Mesothelial cell of epicardium (in vitro differentiated cells): ENCODE measurements at places on chromosomes 11 and 22. TPM values are rescaled to one million over a fixed set of nuclear protein-coding genes. Genes with fewer than 3 reads are reported as not detected.

DPP3 gene
- 40.8 to 47.2 TPM (median 42.9 TPM) in 3 replicates for total RNA-seq

- H3K27me3 ChIP-seq = no peaks in the 10 kb centered on the region
- no peaks in the 10 kb centered on the region for H3K36me3 ChIP-seq
- DNase-seq = no peak
- no peak overlapping the region for H3K27ac ChIP-seq
- no peak overlapping the region for H3K4me3 ChIP-seq
- peaks cover 10% of the 10 kb centered on the region for H3K4me1 ChIP-seq
Observed at GRCh38 chr11:92866679-92867282, 102.7 kb upstream of the MTNR1B start.

CASP12 gene
- not detected in 3 replicates for total RNA-seq

DNA sequence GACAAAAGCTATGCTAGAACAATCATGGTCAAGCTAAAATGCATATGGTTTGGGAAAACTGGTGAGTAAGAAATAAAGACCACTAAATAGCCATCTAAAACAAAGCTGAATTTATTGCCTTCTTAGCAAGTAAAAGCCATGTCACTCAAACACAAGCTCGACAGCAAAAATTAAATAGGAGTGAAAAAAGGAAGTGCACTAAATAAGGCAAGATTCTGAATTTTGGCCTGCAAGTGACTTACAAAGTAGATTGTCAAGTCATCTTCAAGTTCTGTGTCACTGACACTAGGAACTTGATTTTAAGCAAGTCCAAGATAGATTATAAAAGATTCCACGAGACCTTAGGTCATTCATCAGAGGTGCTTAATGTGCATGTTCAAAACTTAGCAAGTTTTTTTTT is 27.4 kb downstream of the TUG1 start:
- DNase-seq = no peak
- H3K4me1 ChIP-seq = no peaks in the 10 kb centered on the region

FAM227A gene
- total RNA-seq = 10.3 to 11.9 TPM (median 11.0 TPM) in 3 replicates

DNA sequence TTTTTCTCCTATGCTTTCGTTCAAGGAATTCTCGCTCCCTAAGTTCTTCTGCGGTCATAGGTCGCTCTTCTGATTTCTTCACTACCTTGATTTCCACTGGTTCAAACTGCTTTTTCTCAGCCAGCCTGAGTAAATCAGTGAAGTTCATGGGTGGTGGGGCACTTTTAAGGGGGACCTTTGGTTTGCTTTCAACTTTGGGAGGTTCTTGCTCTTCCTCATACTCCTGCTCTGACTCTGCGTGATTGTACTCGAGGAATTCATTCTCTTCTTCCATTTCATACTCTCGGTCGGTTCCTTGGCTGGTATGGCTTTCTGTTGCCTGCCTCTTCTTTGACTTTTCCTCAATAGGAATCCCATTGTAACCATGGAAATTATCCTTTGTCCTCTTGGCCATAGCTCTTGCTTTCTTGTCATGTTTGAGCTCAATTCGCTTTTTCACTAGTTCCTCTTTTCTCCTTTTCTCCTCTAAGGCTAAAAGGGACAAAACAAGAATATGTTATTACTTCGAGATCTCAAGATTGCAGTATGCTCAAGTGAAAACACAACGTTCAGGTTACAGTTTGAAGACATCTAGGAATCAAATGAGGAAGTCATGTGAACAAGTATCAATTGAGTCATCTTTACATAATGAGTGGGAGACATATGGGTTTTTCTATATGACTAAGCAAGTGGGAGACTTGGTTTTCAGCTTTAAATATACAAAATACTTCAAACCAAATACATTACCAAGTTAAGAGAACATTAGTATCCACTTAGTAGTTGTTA is 16.2 kb downstream of the MISFA start:
- H3K4me3 ChIP-seq = no peak overlapping the region
- no peaks in the 10 kb centered on the region for H3K27me3 ChIP-seq
- no peak overlapping the region for H3K27ac ChIP-seq
- DNase-seq = no peak
- H3K36me3 ChIP-seq = peaks cover 15% of the 10 kb centered on the region
- H3K4me1 ChIP-seq = peaks cover 7% of the 10 kb centered on the region

DNA sequence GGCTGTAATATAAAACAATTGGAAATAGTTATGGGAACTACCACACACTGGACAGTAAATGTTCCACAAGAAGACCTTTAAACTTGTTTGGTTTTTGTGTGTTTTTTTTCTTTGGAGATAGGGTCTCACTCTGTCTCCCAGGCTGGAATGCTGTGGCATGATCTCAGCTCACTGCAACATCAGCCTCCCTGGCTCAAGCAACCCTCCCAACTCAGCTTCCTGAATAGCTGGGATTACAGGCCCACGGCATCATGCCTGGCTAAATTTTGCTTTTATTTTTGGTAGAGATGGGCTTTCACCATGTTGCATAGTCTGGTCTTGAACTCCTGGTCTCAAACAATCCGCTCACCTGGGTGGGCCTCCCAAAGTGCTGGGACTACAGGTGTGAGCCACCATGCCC is 121.0 kb downstream of the MPPED2 start:
- no peak overlapping the region for H3K27ac ChIP-seq
- DNase-seq = no peak
- no peaks in the 10 kb centered on the region for H3K27me3 ChIP-seq
- H3K4me1 ChIP-seq = peaks cover 43% of the 10 kb centered on the region
- peaks cover 8% of the 10 kb centered on the region for H3K36me3 ChIP-seq
- no peak overlapping the region for H3K4me3 ChIP-seq
